Fibroblast of upper back skin (primary cell): ENCODE measurements at places on chromosomes 1 and 21.

- no peak for DNase-seq
Observed at GRCh38 chr1:226627924-226628611, 79.5 kb downstream of the STUM start.

GRCh38 chr21:39025198-39025597, 158.1 kb downstream of the PSMG1 start:
- no peak for DNase-seq

GRCh38 chr1:231416901-231417300, 5.2 kb downstream of the EGLN1 start:
- no peak for DNase-seq

DNA sequence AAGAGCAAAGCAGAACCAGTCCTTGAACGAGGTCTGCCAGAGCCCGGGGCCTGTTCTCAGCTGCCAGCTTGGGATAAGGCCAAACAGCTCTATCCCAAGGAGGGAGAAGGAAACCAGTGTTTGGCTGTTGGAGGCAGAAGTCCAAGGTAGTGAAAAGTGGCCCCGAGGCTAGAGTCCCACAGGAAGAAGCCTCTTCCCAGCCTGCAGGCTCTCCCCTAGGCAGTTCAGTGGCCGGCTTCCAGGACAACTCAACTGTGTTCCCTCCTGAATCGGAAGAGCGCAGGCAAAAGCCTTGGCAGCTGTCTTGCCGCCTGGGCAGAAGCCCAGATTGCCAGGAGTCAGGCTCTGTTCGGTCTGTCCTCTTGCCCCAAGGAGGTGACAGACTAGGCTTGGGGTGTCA, 19.3 kb downstream of the QSOX1 start:
- no peak for DNase-seq

GRCh38 chr1:2253036-2253796, 25.1 kb downstream of the SKI start:
- no peak for DNase-seq

DNA sequence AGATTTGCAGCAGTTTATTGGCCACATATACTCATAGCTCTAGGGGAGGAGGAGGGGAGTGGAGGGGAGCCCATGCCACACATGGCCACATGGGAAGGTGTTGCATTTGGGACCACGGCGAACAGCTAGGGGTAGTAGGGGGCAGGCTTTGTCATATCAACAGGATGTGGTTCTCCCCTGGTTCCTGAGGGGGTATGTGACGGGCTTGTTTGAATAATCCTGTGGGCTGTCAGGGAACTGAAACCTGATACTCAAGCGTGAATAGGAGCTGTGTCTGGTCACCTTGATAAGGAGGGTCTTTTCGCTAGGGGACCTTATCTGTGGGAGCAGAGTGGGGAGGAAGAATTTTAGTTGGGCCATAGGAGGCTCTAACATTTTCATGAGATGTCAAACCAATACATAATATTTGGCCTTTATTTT, 264.7 kb downstream of the CTH start:
- no peak for DNase-seq

DNA sequence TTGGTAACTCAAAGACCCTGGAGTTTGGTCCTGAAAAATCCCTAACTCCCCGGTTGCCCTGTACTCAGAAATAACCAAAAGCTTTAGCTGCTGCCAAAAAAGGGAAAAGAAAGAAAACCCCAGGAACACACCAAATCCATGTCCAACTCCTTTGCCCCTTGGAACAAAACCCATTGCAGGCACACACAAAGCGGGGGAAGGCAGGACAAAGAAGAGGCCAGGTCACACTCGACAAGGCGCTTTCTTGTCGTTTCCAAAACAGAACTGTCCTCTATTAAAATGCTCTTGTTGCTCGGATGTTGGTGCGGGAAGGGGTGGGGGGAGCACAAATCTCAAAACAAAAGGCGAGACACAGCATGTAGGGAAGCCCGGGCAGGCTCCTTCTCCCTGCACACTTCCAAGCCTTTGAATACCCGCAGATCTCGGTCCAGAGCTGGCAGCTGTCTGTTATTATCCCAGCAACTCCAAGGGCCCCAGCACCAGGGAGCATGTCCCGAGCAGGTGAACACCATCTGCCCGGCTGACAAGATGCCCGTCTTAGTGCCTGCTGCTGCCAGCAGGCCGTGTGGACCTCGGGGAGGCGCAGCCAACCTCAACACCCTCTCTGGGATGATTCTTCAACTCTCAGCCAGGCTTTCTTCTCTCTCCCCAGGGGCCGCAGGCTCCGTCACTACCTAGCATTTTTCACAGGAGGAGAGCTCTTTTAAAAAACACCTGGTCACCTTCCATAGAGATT, 96.4 kb downstream of the SSBP3 start:
- DNase-seq = no peak

DNA sequence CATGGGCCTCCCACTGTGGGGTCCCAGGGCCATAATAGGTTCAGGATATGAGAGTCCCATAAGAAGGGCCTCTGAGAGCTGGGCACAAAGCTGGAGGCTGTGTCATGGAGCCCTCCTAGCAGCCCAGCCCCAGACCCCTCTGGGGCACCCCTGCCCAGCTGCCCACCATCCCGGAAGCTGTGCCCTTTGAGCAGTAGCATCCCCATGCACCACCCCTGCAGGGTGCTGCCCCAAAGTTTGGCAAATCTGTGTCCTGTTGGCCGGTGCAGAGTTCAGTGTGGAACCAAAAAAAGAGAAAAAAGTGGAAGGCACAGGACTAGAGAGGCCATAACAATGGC, 17.6 kb downstream of the TNNT2 start:
- no peak for DNase-seq

GRCh38 chr1:44566281-44567046, 107.8 kb downstream of the TMEM53 start:
- no peak for DNase-seq

- no peak for DNase-seq
Observed at GRCh38 chr1:116255486-116256285, 117.4 kb upstream of the ATP1A1 start.

DNA sequence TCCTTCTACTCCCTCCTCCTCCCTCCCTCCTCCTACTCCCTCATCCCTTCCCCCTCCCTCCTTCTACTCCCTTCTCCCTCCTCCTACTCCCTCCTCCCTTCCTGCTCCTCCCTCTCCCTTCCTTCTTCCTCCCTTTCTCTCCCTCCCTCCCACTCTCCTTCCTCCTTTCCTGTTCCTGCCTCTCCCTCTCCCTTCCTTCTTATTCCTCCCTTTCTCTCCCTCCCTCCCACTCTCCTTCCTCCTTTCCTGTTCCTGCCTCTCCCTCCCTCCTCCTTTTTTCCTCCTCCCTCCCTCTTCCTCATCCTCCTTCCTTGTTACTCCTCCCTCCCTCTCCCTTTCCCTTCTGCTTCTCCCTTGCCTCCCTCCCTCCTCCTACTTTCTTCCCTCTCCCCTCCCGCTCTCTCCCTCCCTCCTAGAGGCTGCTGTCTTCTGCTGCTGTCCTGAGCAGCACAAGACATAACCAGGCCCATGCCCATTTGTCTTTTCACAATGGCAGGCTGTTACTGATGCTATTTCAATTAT, 41.1 kb downstream of the WNT9A start:
- no peak for DNase-seq

DNA sequence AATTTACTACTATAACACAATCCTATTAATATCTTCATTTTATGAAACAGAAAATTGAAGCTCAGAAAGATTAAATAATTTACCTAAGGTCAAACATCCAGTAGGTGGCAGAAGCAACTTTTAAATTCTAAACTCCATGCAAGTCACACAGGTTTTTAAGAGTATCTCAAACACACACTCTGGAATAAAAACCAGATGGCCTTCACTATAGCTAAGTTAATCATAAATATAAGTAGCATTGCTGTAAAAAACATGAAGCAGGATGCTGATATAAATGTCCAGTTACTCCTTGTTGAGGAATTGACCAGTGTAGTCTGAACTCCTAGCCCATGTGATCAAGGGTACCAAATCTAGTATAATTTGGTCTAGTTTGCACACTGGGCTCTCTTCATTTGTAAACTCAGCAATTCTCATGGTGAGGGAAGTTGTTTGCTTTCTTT, 9.4 kb upstream of the FMO3 start:
- DNase-seq = peak; percentile 66

GRCh38 chr21:44555200-44555875, 3.3 kb downstream of the KRTAP10-3 start:
- no peak for DNase-seq

- peak; percentile 90 for DNase-seq
Observed at GRCh38 chr1:46520063-46520911, 30.7 kb downstream of the DMBX1 start.

GRCh38 chr1:103788377-103788776, 38.7 kb downstream of the AMY1C start:
- peak; percentile 1 for DNase-seq

GRCh38 chr1:114081437-114082303, 72.0 kb downstream of the SYT6 start:
- DNase-seq = no peak

GRCh38 chr21:42366292-42367010, at the start of gene TFF1:
TSS of gene TFF1 (minus strand) at chr21:42366535. CDS start at chr21:42366495, 40 bp downstream.
- DNase-seq = no peak

GRCh38 chr21:31398574-31398973, 54.5 kb upstream of the TIAM1 start:
- no peak for DNase-seq

DNA sequence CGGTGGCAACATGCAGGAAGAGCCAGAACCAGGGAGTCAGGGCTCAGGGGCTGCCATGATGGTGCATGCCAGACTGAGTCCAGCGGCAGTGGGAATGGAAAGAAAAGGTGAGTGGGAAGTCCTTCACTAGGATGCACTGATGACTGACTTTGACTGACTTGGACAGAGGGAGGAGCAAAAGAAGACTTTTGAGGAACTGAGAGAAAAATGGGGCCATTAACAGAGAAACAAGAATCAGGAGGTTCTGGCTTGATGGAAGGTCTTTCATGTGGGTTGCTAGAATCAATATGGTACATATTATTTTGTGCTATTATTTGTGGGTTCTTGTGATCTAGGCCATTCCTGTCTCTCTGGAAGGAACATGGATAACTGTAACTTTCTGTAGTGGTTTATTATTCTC, 454.6 kb upstream of the PROX1 start:
- no peak for DNase-seq

- DNase-seq = peak; percentile 79
Observed at GRCh38 chr1:68384872-68385411, 64.8 kb downstream of the RPE65 start.

- DNase-seq = no peak
Observed at GRCh38 chr1:53346814-53347176, 18.9 kb upstream of the LRP8 start.

- no peak for DNase-seq
Observed at GRCh38 chr1:241730031-241730430, 78.0 kb downstream of the WDR64 start.

DNA sequence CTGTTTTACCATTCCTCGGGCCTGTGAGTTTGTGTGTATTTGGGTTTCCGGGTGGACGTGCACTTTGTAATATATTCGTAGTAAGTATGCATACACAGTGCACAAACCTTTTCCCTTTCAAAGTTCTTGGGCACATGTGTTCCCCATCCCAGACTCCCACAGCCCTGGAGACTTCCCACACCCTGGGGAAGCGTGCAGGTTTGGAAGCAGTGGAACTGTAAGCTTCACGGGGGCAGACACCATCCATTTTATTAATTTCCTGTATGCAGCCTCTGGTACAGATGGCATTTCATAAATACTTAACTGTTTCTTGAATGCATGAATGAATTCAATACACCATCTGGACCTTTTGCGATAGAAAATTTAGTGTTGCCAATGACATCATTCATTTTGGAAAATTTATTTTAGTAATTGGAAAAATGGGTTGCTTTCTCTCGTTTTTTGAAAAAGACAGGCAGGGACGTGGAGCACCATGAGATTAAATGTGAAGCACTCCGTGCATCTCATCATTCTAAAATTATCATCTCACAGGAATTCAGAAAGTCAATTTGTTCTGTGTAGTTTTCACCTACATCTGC, 10.8 kb downstream of the ETS2 start:
- DNase-seq = no peak
